Adipocyte (in vitro differentiated cells): ENCODE measurements at places on chromosomes 13 and 19.

DNA sequence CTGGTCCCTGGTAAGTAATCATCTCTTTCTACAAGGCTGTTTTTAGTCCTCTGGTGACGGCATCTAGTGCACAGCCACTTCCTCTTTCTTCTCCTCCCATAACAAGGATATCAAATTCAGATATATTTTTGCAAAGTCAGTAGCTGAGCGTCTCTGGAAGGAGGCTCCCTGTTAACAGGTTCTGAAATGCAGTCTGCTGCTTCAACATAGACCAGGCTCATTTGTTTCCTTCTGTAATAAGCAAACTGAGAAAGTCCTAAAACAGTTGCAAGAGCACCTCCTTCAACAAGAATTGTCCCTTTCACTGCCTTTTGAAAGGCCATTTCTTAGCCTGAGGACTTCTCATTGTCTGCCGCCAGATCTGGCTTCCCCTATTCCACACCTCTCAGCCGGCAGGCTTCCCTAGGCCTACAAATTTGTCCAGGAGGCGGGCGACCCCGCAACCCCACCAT lies 7.4 kb upstream of the ZSCAN5A start:
- DNase-seq, result no peak

GRCh38 chr13:74110053-74110452 lies 24.2 kb downstream of the KLF12 start:
- no peak for DNase-seq

- DNase-seq, result peak; percentile 62
Observed at GRCh38 chr19:12884926-12885748, 1.9 kb downstream of the KLF1 start.

DNA sequence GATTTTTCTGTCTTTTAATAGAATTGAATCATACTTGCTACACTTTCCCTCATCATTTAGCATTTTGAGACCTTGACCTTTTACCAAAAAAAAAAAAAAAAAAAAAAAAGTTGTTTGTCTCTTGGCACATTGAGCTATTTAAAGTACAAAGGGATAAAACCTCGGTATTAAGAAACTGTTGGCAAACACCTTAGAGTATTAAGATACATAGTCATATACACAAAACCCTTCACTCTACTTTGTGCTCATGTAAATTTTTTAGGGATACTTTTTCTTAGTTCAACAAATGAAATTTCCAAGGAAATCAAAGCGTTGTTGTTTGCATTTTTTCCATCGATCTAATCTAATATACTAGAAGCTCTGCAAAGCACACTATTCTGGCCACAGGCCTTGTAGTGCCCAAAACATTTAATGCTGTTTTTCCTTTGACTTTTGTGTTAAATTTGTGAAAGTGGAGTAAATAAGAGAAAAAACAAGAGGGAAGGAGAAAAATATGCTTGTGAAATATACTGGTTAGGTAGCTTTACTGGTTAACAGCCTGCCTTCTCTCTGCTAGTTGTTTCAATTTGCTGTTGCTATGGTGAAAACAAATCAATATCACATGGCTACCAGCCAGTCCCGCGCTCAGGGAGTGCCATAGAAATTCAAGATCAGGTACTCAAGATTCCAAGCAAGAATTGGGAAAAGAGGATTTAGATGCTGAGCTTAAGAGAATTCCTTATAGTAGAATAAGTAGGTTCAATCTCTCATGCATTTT lies 2.6 kb downstream of the MBNL2 start:
- peak; percentile 66 for DNase-seq

GRCh38 chr13:37701972-37702371 lies 103.4 kb upstream of the POSTN start:
- peak; percentile 88 for DNase-seq

DNA sequence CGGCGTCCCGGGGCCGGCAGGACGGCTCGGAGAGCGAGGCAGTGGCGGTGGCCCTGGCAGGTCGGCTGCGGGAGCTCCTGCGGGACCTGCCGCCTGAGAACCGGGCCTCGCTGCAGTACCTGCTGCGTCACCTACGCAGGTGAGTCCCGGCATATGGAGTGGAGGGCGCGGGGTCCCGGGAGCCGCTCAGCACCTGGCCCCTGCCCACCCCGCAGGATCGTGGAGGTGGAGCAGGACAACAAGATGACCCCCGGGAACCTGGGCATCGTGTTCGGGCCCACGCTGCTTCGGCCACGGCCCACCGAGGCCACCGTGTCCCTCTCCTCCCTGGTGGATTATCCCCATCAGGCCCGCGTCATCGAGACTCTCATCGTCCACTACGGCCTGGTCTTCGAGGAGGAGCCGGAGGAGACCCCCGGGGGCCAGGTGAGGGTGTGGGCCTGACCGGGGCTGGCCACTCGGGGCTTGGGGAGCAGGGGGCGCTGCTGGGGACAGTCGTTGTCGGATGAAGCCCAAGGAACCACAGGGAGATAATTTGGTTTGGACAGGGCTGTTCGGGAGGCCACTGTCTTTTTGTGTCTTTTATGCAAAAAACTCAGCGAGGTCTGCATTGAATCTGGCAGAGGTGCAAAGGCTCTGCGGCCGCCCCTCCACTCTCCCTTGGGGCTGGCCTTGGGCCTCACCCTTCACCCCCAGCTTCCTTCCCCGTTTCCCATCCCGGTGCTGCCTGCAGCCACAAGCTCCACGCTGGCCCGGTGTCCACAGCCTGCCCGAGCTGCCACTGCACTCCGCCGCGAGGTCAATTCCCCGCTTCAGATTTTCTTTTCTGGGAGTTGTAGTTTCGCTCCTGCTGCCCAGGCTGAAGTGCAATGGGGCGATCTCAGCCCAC lies 12.0 kb downstream of the POLR2E start:
- DNase-seq, result no peak

GRCh38 chr13:76715621-76716020 lies 170.6 kb downstream of the KCTD12 start:
- peak; percentile 68 for DNase-seq

DNA sequence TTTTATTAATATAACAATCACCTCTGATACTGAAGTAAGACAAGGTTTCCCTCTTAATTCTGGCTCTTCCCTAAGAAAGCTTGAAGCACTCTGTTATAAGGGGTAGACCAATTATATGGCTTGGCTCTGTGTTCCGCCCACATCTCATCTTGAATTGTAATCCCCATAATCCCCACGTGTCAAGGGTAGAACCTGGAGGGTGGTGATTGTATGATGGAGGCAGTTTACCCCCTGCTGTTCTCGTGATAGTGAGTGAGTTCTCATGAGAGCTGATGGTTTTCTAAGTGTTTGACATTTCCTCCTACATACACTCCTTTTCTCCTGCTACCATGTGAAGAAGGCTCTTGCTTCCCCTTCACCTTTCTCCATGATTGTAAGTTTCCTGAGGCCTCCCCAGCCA lies 363.8 kb upstream of the PCDH20 start:
- DNase-seq, result no peak

DNA sequence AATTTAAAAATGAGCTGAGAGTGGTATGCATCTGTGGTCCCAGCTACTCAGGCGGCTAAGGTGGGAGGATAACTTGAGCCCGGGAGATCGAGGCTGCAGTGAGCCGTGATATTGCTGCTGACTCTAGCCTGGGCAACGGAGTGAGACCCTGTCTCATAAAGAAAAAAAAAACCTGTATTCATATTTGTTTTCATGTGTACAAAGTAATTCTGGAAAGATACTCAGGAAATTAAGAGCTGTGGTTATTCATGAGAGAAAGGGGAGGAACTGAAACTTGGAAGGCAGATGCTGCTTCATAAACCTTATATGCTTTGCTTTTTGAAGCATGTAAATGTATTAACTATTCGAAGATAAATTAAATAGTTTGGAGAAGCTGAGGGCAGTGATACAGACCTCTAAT lies 8.8 kb upstream of the RLN3 start:
- no peak for DNase-seq

- no peak for DNase-seq
Observed at GRCh38 chr13:106568299-106569003, 514 bp upstream of the ARGLU1 start.

DNA sequence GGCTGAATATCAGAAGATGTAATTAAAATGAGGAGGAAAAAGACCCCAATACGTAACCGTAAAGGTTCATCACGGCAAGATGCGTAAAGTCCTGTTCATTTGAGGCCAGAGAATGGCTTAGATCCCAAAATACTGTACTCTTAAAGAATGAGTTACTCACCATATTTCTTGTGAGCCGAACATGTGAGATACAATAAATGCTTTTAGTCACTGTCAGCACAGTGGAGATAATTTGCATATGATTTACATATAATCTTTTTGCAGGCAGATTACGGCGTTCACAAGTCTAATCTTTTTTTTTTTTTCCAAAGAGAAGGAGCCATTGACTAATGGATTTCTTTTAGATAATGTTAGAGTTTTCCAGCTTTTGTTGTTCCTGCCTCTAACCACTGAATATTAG lies 28.4 kb downstream of the AMER2 start:
- DNase-seq, result no peak

DNA sequence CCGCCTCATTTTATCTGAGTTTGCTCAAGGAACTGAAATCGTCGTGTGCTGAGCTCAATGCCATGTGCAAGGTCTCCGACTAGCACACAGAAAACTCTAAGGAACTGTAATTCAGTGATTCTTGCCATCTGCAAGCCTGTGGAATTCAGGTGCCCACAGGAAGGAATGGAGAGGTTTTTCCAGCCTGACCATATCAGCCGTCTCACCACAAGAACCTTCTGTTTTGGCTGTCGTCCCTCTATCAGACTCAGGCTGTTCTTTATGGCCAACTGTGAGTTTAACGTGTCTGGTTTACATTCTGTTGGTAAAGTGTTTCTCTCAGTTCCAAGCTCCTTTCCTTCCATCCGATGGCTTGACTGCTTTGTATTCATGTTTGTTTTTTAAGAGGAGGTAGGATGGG lies 293.5 kb downstream of the SPRY2 start:
- no peak for DNase-seq
